NCI-H187 treated with DMSO at 0.1 percent for 48 hours (cell line): ENCODE measurements at places on chromosomes 1 and 21.

DNA sequence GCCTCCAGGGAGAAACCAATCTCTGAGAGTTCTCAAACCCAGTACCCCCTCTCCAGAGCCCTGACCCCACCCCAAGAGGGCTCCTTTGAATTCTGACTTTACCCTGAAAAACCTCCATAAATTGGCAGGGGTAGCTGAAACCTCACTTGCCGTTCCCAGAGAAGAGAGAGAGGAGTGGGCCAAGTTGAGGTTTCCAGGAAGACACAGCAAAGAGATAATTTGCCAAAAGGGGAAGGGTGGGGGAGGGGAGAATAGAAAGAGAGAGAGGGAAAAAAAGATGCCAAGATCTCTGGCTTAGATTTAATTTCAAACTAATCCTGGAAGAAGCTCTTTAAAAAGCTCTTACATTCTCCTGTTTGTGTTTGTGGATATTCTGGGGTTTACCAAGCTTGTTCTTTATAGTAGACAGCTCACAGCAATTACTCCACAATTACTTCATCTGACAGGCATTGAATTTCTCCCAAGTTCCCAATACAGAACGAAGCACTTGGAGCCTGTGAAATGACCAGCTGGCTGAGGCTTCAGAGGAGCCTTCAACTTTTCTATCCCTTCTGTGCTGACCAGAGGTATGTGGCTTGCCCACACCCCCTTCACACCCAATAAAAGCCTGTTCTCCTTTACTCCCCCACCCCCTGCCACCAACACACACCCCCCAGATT, 1.1 kb upstream of the GRHL3 start:
- DNase-seq: no peak

DNA sequence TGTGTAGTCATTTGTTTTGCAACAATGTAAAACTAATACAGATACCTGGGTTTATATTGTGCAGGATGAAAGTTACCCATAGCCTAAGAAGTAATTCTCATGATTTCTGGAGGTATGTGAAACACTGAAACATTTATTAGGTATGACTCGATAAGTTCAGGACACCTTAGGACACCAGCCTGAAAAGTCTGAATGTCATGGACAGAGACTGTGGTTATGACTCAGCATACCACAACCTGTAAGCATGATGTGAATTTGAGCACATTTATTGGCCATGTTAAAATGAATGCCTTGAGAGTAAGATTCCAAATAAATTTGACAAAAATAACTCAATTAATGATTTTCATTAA, 1471.7 kb upstream of the B3GALT2 start:
- no peak for DNase-seq

- no peak for DNase-seq
Measured at GRCh38 chr1:115347282-115347681, 9.2 kb upstream of the NGF start.

DNA sequence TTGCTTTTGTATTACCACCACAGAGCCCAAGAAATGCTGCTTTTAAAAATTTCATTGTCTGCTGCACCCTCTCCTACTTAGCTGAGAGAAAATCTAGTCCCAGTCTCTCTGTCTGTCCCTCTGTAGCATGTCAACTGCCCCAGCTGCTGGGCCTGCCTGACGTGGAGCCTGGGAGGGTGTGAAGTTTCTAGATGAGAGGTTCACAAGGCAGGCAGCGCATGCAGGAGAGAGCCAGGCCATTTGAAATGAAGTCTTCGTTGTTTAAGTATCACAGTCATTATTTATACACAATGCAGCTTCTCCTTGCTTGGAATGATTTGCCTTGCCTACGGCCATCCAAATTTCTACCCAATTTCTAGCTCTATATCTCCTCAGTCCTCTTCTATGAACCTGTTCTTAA, 306.8 kb upstream of the PLXNA2 start:
- DNase-seq: no peak

- no peak for DNase-seq
Measured at GRCh38 chr21:26840912-26841311, 4.3 kb downstream of the ADAMTS1 start.

DNA sequence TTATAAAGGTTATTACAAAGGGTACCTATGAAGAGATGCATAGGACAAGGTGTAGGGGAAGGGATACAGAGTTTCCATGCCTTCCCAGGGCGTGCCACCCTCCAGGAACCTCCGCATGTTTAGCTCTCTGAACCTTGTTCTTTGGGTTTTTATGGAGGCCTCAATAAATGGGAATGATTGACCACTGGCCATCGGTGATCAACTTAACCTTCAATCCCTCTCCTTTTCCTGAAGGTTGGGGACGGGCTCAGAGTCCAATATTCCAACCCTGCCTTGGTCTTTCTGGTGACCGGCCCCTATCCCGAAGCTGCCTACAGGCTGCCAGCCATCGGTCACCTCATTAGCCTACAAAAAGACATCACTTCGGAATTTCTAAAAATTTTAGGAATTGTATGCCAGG, 11.7 kb downstream of the CD244 start:
- DNase-seq: no peak

DNA sequence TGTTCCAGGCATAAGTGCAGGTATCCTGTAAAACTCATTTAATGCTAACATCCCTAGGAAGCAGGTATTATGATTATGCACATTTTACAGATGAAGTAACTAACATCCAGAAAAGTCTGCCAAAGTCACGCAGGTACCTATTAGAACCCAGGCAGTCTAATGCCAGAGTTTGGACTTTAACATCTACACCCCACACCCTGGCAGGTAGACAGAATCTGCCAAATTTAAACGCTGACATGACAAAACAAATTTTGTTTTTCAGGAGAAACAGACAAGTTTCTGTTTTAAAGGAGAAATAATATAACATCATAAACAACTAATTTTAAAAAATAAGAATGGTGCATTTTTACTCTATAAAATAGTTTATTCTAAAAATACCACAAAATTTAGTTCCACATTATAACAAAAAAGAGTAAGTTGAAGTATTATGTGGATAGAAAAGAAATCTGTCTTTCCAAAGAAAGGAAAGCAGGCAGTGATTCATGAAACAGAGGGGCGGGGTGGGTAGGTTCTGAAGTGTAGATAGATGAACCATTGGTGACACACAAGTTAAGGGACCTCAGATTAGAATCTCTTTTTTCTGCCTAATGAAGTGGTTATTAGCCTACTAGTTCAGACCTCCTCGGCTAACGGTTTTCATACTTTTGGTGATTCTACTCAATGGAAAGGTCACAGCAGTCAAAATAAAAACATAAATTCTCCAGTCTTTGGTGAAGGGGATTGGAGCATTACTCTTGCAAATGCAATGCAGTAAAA, 1.7 kb downstream of the ASPM start:
- DNase-seq: no peak

DNA sequence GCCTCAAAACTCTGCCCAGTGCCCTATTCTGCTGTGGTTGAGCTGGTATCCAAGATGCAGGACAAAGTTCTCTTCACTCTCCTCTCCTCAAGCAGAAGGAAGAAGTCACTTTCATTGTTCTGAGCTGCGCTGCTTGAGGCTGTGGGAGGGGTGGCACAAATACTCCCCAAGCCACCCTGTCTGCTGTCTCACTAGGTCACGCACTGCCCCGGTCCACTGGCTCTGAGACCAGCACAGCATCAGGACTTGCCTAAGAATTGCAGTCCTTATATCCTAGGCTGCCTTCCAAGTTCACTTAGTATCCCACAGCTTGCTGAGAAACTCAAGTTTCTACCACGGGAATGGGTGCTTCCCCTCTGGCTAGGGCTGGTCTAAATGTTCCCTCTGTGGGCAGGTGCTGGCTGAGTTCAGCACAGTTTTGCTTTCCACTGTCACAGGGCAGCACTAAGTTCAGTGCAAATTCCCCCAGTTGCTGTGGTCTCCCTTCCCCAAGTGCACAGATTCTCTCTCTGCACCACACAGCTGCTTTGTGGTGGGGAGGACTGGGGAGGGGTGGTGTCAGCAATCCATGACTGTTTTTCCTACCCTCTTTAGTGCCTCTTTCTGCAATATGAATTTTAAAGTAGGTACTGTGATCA, 32.4 kb downstream of the SLC9C2 start:
- DNase-seq: no peak

- no peak for DNase-seq
Measured at GRCh38 chr1:111894497-111894896, 95.0 kb downstream of the KCND3 start.

GRCh38 chr1:228109962-228110488, 926 bp upstream of the MRPL55 start:
- DNase-seq: no peak

DNA sequence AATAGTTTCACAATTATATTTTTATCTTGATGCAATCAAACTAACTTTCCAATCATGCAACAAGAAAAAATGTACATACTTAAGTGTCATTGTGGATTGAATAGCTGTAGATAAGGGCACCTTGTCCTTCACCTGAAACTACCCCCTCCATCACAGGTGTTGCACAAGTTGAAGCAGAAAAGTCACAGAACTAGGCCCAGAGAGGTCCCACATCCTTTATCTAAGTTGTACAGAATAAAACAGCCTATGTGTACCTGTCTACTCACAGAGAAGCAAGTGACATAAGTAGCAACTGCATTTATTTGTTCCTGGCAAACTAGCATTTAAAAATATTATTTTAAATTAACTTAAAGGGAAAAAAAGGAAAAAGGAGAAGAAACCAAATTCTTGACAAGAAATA, 256.8 kb downstream of the FAF1 start:
- DNase-seq: no peak

DNA sequence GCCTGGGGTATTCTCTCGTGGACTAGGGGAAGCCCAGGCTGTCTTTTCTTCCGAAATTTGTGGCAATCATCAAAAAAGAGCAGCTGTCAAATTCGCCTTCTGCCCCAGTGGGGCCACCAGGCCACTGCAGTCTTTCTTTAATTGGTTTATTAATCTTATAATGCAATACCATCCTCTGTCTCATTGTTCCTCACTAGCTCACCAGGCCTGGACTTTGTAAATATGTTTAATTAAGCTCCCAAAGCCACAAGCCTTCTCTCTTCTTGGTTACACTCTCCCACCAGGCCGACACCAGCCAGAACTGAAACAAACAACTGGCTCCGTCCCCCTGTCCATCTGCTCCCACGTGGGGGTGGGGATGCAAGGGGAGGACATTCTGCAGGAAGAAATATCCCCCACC, 22.0 kb upstream of the CAMK1G start:
- DNase-seq: no peak

- no peak for DNase-seq
Measured at GRCh38 chr1:12435639-12436344, 182.2 kb downstream of the DHRS3 start.

- no peak for DNase-seq
Measured at GRCh38 chr1:193593147-193593885, 406.9 kb upstream of the B3GALT2 start.

GRCh38 chr1:234617986-234618736, 8.2 kb upstream of the IRF2BP2 start:
- DNase-seq: no peak

GRCh38 chr1:183472488-183473216, at the start of gene SMG7:
Gene SMG7 (plus strand): TSS chr1:183472499. CDS start chr1:183472621, 122 bp downstream.
- DNase-seq: no peak

DNA sequence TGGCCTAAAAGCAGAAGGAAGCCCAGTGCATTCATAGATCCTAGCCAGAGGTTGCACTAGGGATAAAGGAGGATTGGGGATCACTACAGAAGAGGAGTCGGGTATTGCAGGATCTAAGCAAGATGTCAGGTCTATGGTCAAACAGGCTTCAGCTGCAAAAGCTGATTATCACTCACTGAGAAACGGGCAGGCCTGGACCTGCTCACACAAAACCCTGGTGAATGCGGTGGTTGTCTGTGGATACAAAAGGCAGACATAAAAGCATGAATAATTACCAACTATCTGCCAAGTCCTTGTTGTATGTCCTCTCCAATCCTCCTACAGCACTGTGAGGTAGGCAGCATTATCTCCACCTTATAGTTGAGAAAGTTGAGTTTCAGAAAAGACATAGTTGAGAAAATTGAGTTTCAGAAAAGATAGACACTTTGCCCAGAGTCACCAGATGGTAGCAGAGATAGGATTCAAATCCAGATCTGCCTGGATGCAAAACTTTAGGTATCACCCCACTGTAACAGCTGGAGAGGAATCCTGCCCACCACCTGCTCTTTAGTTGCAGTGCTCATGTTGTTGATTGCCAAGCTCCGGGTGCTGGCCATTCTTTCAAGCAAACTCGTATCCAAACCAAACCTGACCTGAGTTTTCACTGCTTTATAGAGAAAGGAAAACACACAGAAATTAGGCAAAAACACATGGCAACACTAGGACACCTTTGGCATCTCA, 49.6 kb upstream of the HOOK1 start:
- no peak for DNase-seq

- DNase-seq: no peak
Measured at GRCh38 chr1:178541829-178542553, 29.1 kb downstream of the TEX35 start.

DNA sequence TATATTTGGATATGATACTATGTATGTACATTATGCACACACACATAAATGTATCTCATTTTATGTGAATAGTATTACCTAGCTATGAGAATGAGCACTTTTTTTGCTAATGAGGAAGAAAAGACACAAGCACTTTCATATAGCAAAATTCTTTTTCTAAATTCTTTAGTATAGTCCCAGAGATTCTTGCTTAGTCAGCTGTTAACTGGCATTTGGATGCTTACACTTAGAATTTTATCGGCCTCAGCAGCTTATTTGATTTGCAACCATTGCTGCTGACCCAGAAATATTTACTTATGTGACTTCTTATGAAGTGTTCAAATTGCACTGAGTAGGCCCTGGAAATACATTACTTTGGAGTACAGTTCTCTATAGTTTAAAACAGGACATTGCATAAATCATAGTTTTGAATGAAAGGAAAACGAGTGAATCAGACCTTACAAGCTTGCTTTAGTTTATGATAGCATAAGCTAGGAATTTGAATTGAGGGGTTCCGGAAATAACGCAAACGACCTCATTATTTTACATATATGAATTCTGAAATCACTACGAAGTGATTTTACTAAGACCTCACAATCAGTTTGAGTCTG, 653.9 kb upstream of the NEGR1 start:
- DNase-seq: no peak

GRCh38 chr1:34190692-34191091, 14.0 kb downstream of the C1orf94 start:
- no peak for DNase-seq

DNA sequence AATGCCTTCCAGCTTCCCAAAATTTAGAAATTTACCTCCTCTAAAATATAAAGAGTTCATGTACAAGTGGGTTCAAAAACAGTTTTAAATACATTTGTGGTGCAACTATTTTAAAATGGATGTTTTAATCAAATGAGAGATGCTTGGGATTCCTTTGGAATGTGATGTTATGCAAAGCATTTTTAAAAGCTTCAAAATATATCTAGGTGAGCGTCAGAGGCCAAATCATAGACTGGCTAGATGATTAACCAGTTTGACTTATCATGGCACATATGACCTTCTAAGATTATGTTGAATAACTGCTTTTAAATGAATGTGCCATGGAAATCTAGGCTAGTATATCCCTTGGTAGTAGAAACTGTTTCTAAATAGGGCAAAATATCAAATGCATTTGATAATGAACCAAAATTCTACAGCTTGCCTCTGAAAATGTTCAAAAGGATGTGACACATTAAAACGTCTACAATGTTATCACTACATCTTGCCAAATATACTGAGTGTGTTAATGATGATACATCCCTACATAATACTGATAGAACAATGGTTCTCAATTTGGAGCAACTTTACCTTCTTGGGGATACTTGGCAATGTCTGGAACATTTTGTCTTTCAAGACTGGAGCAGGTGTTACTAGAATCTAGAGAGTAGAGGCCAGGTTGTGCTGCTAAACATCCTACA, 650.9 kb upstream of the ADGRL2 start:
- DNase-seq: no peak

GRCh38 chr1:213744780-213745179, 243.0 kb upstream of the PROX1 start:
- no peak for DNase-seq
